ENCODE measurements at places on chromosomes 5 and 9.
A peak's percentile ranks its signal among the peaks of the same experiment; 100 is the strongest.

- DNase-seq, result peak; percentile 13
Observed at GRCh38 chr5:142845402-142845921, 75.3 kb downstream of the ARHGAP26 start.

- no peak for DNase-seq
Observed at GRCh38 chr5:75306746-75307145, 30.3 kb upstream of the HMGCR start.

DNA sequence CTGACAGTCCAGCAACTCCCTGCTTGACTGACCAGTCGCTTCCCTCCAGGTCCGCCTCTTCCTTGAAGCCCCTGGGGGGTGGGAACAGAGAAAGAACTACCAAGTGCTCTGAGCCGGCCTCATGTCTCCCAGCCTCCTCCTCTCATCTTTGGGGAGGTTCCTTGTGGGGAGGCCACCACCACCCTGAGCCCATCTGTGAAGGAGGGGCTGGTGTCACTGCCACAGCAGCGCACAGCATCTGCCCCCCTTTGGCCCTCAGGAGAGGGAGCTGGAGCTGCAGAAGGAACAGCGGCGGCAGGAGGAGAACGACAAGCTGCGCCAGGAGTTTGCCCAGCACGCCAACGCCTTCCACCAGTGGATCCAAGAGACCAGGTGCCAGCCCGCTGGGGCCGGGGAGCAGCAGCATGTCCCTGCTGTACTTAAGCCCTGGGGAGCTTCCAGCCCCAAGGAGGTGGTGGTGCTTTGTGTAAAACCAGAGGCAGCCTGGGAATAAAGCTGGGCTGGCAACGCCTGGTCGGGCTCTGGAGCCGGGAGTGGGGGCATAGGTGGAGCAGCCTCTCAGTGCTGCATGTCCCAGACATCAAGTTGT, 29.4 kb downstream of the DYNC2I2 start:
- no peak for DNase-seq

- no peak for DNase-seq
Observed at GRCh38 chr5:87733897-87734296, 321.2 kb upstream of the CCNH start.

- DNase-seq, result no peak
Observed at GRCh38 chr9:6414247-6414641, 1.2 kb downstream of the UHRF2 start.

Measured in GM19239 (cell line).